ENCODE measurements at places on chromosomes 11 and 22. TPM values are rescaled to one million over a fixed set of nuclear protein-coding genes. Genes with fewer than 3 reads are reported as not detected.

GRCh38 chr11:111707039-111707690 lies 59.0 kb downstream of the PPP2R1B start:
- peak; percentile 87 for DNase-seq

GRCh38 chr11:117126223-117126965 lies 17.7 kb upstream of the PAFAH1B2 start:
- DNase-seq = no peak

GRCh38 chr11:111253131-111253530 lies 7.6 kb downstream of the POU2AF2 start:
- no peak for DNase-seq

DNA sequence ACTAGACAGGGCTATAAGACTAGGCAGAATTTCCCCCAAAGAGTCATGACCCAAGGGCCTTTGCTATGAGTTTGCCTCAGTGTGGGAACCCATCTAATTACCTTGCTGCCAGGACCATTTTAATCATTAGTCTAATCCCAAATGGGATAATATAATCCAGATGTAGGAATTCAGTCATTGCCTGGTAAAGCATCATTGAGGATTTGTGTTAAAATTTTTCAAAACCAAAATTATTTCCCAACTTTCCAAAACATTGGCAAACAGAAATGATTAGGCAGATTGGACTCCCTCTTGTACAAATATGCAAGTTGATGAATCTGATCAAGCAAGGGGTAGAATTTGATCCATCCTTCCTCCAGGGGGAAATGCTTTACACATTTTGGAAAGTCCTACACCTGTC lies 16.2 kb upstream of the MMP13 start:
- no peak for DNase-seq

DNA sequence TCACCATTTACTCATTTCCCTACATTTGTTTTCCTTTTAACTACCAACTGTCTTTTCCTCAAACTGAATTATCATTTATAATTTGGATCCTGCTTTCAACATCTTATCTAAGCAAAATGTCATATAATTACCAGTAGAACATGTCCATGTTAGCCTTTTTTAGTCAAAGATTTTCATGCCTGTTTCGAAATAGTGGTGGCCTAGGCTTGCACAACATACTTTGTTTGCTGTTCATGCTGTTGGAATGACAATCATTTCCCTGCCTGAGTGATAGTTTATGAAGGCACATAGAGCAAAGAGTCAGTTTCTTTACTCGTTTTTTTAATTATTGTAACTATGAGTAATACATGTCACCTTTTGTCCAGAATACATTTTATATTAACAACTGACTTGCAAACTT lies 144.3 kb upstream of the ANO3 start:
- no peak for DNase-seq

DNA sequence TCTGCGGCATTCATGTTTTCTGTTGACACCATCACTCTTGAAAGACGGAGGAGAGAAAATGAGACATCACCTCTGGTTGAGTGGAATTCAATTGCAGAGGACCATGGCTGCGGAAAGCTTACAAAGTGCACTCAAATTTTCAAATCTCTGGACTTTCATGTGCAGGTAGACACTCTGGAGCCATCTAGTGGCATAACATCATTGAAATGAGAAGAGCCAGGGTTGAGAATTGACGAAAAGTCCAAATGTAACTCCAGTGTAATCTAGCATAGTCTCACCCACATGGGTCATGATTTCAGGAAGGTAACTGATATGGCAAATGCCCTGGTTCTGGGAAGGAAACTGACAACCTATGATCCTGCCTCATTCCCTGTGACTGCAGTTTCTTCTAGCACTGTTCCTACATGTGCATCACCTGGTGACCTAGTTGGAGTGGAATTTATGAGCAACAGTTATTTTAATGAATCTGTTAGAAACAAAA lies 687.8 kb downstream of the KCNA4 start:
- DNase-seq = no peak

DNA sequence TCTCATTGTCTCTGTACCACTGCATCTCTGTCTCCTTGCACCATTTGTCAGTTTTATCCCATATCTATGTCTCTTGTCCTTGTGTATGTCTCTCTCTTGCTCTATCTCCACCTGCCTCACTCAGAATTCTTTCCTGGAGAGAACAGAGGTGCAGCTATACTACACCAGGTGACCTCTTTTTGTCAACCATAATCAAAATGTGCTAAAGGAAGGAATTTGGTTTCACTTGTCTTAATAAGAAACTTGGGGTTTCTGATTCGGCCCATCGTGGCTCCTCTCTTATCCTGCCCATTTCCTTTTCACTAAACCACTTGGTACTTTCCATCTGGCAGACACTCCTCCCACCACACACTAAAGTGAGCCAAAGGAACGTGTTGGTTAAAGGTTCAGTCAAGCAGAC lies 2.0 kb upstream of the C11orf42 start:
- DNase-seq = no peak

DNA sequence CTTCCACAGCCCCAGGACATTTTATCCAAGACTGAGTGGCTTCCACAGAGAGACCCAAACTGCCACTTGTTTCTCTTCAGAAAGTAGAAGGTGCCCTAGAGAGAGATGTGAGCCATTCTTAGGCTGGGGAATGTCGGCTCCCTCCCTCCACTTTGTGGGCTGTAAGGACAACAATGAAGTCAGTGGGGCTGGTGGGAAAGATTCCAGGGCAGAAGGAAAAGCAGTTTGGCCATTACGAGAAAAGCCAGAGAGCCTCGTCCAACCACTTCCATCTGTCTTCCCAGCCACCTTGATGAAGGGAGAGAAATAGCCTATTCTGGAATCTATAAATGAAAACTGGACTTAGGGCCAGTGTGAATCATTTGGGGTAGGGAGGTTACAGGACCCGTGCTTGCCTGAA lies 382.5 kb downstream of the NXPE2 start:
- DNase-seq = no peak

DNA sequence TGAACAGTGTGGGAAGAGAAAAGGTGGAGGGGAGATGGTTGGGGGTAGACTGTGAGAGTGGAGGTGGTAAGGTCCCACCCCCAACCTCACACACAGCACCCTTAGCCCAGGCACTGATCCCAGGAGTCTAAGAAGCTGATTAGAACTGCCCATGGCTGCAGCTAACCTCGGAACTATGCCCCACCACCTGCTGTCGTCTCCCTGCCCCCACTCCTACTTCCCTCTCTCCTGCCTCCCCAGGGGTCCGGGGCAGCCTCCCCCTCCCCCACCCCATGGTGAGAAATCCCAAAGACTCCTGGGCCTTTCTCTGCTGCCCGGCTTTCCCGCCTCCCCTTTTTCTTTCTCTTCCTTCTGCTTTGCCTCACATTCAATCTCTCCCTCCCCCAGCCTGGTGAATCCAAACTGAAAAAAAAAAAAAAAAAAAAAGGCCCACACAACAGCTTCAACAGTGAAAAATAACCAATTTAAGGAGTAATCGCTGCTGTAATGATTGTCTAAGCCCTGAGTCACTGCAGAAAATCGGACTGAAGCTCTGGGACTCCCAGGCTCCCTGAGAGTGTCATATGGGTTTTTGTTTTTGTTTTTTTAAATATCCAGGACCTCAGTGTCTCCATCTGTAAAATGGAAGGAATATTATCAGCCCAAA lies 9.6 kb upstream of the TP53I11 start:
- DNase-seq = no peak

- no peak for DNase-seq
Observed at GRCh38 chr11:14908214-14908880, 16.3 kb upstream of the CYP2R1 start.

DNA sequence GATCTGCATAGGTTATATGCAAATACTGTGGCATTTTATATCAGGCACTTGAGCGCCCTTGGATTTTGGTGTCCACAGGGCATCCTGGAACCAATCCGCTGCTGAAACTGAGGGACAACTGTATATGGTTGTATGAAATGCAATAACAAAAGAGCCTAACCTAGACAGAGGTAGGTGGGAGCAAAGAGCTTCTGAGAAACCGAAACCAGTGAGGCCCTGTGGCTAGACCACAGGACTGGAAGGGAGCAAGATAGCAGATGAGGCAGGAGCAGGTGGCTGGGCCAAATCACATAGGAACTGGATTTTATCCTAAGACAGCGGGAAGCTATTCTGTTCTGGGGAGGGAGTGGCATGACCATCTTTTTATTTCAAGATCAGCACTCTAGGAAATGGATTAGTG lies 30.1 kb downstream of the RCN1 start:
- DNase-seq = no peak

DNA sequence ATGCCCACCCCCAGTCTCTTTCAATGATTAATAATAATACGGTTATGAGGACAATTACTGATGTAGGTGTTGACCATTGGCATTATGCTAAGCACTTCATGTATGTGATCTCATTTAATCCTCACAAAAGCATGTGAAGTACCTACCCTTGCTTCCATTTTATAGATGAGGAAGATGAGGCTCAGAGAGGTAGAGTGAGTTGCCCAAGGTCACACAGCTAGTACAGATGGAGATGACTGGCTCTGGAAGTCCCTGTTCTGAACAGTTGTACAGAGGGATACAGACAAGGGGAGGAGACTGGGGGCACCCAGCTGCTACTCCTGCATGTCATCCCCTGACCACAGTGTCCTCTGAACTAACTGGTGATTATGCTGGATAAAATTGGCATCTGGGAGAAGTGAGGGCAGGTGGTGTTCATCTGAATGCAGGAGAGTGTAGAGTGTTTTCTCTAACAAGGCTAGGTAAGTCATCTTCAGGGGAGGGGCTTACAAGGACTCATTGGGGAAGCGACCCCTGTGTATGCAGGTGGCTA lies 43.2 kb downstream of the KIAA1671 start:
- DNase-seq = no peak

DNA sequence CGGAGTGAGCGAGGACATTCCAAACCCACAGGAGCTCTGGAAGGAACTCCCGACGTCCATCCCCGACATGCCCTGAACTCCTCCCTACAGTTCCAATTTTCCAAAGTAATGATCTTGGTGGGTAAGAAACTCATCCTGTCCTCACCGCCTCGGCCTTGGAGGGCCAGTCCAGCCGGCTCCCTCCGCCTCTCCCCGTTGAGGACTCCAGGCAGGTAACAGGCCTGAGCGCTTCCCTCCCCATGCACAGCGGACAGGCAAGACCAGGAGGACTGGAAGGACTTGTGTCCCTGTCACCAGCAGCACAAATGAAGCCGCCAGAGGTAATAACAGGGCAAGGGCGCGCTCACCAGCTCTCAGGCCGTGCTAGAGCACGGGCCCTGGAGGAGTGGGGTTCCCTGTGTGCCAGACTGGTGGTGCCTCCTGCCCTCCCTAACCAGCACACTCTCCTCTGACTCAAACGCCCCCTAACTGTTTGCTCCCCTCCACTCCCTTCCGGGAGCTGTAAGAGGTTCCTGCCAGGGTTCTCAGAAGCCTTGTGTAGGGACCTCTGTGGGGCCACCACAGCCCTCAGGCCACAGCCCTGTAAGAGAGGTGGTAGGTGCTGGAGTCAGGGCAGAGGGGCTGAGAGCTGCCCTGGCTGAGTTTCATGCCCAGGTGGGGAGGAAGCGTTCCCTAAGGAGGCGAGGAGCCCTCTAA lies 17.1 kb downstream of the OVOL1 start:
- DNase-seq = peak; percentile 40

DNA sequence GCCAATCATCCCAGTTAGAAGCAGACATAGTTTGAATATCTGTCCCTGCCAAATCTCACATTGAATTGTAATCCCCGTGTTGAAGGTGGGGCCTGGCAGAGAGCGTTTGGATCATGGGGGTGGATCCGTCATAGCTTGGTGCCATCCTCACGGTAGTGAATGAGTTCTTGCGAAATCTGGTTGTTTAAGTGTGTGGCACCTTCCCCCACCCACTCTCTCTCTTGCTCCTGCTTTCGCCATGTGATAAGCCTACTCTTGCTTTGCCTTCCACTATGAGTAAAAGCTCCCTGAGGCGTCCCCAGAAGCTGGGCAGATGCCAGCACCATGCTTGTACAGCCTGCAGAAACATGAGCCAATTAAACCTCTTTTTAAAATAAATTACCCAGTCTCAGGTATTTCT lies 5.0 kb upstream of the CCDC81 start:
- no peak for DNase-seq

- no peak for DNase-seq
Observed at GRCh38 chr11:77823775-77824174, 2.8 kb downstream of the AAMDC start.

- no peak for DNase-seq
Observed at GRCh38 chr11:79013509-79013908, 427.3 kb downstream of the TENM4 start.

DNA sequence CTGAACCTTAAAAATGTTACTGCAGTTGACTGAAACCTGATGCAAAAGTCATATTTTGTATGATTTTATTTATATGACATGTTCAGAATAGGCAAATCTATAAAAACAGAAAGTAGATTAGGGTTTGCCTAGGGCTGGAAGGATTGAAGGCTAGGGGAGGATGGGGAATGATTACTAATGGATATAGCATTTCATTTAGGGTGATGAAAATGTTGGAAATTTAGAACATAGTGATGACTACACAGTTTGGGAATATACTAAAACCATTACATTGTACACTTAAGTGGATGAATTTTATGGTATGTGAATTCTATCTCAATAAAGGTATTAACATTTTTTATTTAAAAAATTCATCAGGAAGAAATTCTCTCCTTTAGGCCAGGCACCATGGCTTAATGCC lies 22.9 kb upstream of the PAFAH1B2 start:
- no peak for DNase-seq

DNA sequence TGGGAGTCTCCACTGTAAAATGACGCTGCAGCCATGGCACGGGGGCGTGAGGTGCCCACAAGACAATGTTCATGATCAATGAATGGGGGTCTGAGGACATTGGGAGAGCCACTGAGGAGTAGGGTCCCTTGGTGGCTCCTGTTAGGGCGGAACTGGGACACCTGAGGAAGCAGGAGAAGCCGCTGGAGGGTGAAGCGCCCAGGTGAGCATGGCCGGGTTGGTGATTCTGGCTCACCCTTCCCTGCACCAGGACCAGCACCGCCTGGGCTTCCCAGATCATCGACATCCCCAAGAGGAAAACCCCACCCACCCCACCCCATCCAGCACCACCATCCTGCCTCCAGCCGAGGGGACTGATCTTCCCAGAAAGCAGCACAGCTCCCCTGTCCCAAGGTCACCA lies 30.6 kb downstream of the SHANK2 start:
- peak; percentile 55 for DNase-seq

DNA sequence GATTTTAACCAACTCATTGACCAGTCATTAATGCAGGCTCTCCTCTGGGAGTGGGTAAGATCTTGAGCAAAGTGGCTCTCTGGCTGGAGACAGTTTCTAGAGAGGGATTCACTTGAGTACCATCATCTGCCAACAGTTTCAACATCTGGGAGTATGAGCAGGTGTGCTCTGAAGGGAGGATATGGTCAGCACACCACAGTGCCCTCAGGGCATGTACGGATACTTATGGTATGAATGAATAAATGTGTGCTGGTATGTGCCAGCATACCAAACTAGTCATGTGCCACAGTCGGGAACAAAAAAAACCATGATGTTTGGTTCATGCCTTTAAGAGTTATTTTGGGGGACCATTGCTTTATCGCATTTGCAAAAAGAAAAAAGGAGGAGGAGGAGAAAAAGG lies 1197.5 kb upstream of the TENM4 start:
- DNase-seq = no peak

- no peak for DNase-seq
Observed at GRCh38 chr11:2366276-2366675, 10.8 kb upstream of the CD81 start.

The OR8B3 gene
- total RNA-seq = not detected

The CCDC15 gene
- 0.41 TPM for total RNA-seq

The GNAZ gene
- 22.8 TPM for total RNA-seq

The A4GALT gene
- 28.6 TPM for total RNA-seq

The RFPL1 gene
- not detected for total RNA-seq

The DCHS1 gene
- 40.6 TPM for total RNA-seq

The MRGPRF gene
- 118 TPM for total RNA-seq

All from sigmoid colon (tissue), 7 donors.